ENCODE measurements at places on chromosomes 12 and 14.
A peak's percentile ranks its signal among the peaks of the same experiment; 100 is the strongest.

DNA sequence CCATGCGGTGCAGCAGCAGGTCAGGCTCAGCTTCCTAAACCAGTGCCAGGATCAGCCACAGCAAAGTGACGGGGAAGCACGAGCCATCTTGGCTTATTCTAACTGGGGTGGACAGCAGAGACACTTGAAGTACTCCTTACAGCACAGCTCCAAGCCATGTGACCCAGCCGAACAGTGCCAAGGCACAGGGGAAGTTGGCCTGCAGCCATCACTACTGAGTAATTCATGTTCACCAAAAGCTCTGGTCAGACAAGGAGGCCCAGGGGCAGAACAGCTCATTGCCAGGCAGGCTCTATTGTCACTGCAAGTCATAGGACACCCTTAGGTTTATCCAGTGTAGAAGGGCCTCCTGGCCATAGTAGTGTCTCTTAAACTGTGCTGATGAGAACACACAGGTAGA is 23.4 kb upstream of the SLC35F4 start:
- no peak for DNase-seq

DNA sequence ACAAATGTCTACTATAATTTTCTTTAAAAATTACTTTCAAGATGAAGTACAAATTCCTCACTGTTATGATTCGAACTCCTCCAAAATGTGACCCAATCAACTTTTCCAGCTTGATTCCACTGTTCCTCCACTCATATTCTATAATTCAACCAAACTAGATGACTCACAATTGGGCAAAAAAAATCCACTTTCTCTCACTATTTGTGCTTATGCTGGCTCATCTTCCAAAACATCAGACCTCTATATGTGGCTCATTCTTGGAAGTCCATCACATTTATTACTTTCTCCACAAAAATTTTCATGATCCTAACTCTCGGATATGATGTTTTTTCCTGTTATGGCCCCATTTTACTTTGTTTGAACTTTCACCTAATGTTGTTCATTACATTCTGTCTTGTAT is 26.9 kb upstream of the RXYLT1 start:
- DNase-seq = no peak

- no peak for DNase-seq
These were observed 11.0 kb downstream of the GRIP1 start for GRCh38 chr12:66667906-66668305.

DNA sequence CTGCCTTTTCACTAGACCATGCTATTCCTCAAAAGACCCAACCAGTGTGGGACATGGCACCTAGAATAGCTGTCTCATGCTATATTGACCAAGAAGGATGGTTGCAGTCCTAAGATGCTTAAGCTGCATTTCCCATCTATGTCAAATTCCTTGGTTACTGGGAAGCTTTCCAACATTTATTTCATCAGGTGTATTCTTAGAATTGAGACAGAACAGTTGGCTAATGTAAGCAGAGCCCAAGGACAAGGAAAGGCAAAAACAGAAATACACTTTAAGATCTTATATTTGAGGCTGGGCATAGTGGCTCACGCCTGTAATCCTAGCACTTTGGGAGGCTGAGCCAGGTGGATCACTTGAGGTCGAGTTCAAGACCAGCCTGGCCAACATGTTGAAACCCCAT is 24.7 kb downstream of the ARG2 start:
- no peak for DNase-seq

- no peak for DNase-seq
These were observed 43.5 kb downstream of the GTF2A1 start for GRCh38 chr14:81177225-81177624.

DNA sequence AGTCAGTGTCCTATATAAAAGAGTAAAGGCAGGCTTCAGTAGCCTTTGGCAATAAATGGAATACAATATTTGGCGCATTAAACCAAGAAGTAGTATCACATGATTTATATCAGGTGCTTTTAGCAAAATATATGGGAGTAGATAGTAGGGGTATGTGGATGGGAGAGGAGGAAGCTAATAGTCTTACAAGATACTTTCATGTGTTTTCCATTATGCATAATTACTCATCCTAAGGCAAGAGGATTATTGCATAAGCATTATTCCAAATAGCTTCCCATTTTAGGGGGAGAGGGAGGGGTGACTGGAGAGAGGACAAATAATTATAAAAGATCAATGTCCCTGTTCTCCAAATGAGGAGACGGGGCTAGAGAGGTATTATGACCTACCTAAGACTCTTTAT is 104.3 kb downstream of the DUSP6 start:
- DNase-seq = no peak

GRCh38 chr12:42201063-42201462 is 37.0 kb downstream of the YAF2 start:
- no peak for DNase-seq

- DNase-seq = no peak
These were observed 377.8 kb downstream of the KCNH5 start for GRCh38 chr14:62667421-62667914.

DNA sequence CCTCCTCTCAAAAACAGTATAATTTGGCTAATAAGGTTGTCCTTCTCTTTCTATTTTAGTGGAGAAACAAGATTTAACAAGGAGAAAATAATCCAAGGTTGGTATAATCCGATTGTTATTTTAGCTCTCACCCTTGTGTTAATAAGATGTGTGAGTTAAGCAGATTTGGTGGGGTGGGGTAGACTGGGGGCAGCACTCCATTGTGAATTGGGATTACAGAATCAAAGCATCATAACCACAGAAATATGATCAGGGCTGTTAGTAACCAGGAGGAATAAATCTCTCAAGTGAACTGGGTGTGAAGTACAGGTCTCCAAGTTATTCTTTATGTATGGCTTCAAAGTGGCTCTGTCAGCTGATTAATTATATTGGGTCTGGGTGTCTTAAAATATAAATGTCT is 10.2 kb downstream of the TIGAR start:
- no peak for DNase-seq

DNA sequence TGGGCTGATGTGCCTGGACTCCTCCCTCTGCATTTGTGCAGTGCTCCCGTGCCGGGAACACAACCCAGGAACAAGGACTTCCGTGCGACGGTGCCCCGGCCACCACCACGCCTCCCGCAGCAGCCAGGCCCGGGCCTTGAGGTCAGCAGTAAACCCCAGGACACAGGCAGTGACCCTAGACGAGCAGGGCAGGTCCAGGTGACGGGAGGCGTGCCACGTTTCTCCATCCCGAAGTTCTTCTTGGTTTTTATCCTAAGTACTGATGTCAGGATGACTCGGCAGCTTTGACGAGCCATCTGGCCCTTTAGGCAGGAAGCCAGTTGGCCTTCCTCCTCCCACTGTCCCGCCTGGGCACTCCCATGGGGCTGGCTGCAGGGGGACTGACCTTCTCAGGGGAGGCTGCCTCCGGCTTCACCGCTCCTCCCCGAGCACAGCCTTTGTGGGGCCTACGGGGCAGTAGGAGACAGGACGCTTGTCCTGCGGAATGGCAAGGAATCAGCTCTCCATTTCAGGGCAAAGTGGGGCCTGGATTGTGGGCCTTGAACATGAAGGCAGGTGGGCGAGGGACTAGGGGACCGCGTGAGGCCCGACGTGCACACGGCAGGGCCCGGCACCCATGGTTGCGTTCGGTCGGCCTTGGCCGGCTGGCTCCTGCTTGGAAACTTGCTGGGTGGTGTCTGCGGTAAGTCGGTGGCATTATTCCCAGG is 94.1 kb downstream of the FBXL14 start:
- DNase-seq = no peak

DNA sequence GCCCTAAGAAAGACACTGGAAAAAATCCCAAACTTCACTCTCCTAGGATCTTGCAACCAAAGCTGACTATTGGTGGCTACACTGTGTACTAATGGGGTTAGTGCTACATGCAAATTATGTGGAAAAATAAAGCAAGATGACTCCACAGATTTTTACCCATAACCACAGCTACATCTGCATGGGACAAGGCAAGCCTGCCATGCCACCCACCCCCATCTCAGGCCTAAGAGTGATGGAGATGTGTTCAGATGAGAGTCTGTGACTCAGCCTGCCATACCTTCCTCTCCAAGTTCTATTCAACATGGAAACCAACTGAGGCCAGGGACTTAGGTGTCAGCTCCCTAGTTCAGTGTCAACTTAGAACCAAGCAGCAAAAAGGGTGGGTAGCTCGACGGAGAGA is 206.2 kb downstream of the PELI2 start:
- no peak for DNase-seq

DNA sequence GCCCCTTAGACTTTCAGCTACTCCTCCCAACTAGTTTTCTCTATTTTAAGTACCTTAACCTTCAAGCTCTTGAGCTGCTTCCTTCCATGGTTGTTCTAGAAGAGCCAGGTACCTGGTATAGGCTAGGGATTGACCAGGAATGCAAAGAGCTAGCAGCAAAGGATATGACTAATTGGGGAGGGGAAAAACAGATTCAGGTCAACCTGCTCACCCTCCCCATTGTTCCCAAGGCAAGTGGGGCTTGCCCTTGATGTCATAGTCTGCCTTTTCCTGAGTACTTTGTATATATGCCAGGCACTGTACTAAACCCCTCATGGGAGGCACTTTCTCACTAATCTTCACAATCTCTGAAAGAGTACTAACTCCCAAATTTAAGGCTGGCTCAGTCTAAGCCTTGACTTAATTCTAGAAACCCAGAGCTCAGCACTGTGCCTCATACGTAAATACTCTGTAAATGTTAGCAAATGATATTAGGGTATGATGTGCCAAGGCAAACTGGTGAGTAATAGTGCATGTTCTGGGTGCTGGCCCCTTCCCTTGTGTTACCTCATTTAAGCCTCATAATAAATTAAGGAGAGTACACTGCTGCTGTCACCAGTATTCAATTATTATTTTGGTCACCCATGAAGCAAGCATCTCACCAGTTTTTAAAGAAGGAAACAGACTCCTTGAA is 42.2 kb downstream of the SUDS3 start:
- DNase-seq = no peak

GRCh38 chr12:75937486-75937885 is 94.1 kb downstream of the PHLDA1 start:
- DNase-seq = no peak

GRCh38 chr12:43676183-43676813 is 82.3 kb downstream of the PUS7L start:
- DNase-seq = no peak

- no peak for DNase-seq
These were observed 112.2 kb upstream of the DIO3 start for GRCh38 chr14:101449114-101449513.

DNA sequence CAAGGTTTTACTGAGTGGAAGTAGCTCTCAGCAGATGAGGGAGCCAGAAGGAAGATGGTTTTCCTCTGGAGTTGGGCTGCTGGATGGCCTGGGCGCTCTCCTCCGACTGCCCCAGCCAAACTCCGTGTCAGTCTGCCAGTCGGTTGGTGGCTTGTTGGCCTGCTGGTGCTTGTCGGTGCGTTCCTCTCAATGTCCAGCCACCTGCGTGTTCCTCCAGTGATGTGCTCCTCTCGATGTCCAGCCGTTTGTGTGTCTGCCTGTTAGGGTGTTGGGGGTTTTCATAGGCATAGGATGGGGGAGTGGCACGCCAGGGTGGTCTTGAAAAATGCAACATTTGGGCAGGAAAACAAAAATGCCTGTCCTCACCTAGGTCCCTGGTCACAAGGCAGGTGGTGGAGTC is 37.0 kb upstream of the LDHB start:
- DNase-seq = no peak

GRCh38 chr14:32073537-32074189 is 3.4 kb upstream of the ARHGAP5 start:
- DNase-seq = no peak

DNA sequence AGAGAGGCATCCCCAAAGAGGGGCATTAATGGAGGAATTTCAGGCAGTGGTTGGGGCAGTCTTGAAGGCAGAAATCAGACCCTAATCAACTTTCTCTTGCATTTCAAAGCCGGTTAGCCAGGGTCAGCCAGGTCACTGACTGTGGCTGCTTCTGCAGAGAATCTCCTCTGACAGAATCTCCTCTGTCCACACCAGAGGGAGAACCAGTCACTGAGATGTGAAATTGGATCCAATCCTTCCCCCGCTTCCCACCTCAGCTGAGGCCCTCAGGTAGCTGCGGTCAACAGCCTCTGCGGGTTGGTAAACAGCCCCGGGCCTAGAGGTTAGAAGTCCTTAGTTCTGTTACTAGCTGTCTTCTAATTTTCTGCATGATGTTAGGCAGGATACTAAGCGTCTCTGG is 39.8 kb upstream of the NUAK1 start:
- DNase-seq = no peak

GRCh38 chr12:32108787-32109186 is 2.1 kb downstream of the BICD1 start:
- no peak for DNase-seq

- peak; percentile 54 for DNase-seq
These were observed 12.2 kb downstream of the ITPK1 start for GRCh38 chr14:93103392-93104080.

GRCh38 chr12:3117144-3117581 is 40.0 kb downstream of the TSPAN9 start:
- DNase-seq = no peak

DNA sequence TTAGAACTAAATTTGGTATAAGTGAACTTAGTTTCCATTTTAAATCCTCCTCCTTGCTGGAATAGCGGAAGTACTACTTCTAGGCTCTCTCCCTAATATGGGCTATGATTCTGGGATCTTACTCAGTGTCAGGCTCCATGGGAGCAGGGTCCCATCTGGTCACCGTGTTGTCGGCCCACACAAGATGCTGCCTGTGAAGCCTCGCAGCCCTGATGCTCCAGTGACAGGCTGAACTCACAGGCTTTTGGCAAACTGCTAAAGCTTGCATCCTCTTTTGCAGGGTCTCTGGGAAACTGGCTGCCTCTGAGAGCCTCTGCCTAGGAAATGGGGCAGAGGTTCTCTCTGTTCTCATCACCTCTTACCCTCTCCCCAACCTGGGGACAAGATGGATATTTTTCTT is 88.4 kb downstream of the RPAP3 start:
- no peak for DNase-seq

DNA sequence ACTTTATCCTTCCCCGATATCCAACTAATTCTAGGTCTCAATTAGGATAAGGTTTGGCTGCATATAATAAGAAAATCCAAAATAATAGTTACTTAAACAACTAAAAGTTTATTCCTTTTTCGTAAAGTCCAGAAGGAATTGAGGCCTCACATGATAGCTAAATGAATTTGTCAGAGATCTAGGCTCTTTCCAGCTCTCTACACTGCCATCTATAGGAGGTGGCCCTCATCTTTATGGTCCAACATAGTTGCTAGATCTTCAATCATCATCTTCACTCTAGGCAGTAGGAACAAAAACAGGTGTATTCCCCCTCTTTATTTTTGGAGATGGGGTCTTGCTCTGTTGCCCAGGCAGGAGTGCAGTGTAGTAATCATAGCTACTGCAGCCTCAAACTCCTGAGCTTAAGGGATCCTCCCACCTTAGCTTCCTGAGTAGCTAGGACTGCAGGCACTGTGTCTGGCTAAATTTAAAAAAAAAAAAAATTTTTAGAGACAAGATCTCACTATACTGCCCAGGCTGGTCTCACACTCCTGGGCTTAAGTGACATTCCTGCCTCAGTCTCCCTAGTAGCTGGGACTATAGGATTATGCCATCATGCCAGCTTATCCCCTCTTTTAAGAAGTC is 46.5 kb upstream of the SAV1 start:
- DNase-seq = no peak

- no peak for DNase-seq
These were observed 32.7 kb upstream of the GLIPR1 start for GRCh38 chr12:75447691-75448393.

- peak; percentile 63 for DNase-seq
These were observed 13.4 kb downstream of the ASB2 start for GRCh38 chr14:93962701-93963601.

Data from activated effector memory CD4-positive, alpha-beta T cell treated with Interleukin-2 at 50 U/mL for 16 hours (primary cell).